Fibroblast of pulmonary artery (primary cell): ENCODE measurements at places on chromosomes 12 and 14.

DNA sequence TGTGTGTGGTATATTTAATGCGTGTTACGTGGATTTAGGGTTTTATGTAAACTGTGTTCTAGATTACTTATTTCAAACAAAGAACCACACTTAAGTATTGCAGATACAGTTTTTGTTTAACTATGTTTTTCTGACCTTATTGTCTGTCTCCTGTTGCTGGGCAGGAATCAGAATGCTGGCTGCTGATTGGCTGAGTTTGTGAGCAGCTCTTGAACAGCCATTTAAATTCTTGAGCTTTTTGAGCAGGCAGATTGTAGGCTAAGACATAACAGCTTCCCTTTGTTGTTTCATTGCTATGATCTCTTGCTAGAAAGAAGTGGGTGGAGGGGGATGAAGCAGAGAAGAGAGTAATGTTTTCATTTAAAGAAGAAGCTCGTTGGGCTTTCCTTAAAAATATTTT, 52.2 kb downstream of the ATF7IP start:
- peak; percentile 94 for DNase-seq

- no peak for DNase-seq
Measured at GRCh38 chr14:34482463-34482862, 20.4 kb upstream of the SPTSSA start.

DNA sequence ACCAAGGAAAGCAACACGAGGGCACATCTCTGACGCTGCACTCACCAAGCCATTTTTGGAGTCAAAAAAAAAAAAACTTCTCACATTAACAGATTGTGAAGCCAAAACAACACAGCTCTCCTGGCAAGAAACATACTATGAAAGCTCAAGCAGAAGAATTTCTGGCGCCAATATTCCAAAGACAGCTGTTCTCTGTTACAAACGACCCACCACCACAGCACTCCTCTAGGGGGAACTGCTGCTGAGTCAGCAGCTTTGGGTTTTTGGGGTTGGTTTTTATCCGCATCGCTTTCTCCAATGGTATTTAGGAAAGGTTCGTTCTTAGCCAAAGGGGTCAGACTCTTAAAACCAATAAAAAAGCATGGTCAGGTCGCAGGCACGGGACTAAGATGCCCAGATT, 379.4 kb downstream of the RPS29 start:
- no peak for DNase-seq

DNA sequence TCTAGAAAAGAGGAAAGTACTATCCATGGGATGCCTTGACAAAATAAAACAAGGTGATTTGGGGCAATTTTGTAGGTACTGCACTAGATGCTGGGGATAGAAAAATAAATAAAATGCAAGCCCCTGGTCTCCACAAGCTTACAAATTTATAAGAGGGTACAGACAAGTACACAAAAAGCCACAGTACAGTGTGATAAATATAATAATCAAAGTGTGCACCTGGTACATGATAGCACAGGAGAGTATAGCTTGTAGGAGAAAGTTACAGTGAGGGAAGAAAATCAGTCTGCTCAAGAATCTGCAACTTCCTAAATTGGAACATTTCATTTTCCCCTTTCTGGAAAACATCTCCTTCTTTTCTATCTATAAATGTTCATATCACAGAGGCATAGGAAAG, 3.0 kb upstream of the SSTR1 start:
- no peak for DNase-seq

DNA sequence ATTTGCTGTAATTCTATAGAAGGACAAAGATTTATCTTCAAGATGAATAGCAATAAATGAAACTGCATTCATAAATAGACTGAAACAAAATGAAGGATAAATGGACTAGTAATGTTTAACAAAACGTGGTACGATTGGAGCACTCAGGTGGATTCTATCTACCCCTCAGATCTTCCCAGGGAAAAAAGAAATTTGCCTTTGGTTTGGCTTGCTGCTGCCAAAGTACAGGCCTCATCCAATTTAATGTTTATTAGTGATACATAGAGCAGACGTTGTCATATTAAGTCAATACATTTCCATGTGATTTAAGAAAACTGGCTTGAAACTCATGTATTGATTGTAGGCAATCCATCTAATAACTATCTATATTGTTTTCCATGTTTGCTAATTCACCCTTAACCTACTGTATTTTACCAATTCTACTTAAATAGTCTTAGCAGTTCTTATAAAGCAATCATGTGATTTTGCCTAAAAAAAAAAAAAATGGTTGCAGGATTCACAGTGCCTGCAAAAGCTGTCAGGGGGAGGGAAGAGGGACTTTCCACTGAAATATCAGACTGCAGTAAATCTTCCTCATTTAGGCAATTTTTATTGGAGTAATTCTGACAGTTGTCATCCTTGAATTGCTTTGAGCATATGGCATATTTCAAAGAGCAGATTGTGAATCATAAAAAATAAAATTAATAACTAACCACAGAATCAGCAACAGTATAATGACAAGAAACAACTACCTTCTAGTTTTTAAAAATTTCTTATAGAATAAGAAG, 242.2 kb upstream of the NPAS3 start:
- no peak for DNase-seq

DNA sequence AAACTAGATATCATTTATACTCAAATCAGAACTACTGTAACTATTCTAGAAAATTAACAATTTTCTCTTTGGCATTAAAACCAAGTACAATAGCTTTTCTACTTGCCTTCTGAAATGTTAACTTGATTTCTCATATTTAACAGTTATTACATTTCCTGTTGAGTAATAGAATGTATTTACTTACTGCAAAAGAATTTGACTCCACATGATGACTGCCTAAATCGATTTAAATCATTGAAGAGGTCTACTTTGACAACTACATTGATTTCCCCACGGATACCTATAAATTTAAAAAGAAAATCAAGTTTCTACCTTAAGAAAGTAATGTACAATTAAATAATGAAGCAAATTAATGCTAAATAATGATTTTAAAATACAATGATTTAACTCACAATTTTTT, 18.9 kb downstream of the C2CD5 start:
- peak; percentile 51 for DNase-seq

DNA sequence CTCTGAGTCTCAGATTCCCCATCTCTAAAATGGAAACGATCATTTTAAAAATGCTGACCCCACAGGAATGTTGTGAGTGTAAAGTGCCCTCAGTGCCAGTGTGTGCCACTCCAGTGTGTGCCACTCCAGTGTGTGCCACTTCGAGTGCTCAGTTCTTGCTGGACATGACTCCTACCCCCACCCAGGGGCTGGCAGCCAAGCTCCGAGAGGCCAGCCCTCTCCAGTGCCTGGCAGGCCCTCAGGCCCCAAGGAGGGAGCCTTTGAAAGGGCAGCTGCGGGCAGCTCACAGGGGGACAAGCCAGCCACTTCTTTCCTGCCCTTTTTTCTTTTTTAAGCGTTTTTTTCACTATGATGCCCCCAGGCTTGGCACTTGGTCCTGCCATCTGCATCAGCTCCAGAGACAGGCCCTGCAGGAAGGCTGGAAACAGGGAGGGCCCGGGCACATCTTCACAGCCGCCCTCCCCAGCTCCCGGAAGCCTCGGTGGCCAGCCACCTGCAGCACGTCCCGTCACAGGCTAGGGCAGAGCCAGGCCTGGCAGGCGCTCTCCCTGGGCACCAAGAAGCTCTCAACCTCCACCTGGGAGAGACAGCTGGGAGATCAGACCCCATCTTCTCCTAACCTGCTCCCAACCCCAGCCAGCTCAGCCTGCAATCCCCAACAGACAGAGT, 29.8 kb downstream of the NCOR2 start:
- DNase-seq = no peak

DNA sequence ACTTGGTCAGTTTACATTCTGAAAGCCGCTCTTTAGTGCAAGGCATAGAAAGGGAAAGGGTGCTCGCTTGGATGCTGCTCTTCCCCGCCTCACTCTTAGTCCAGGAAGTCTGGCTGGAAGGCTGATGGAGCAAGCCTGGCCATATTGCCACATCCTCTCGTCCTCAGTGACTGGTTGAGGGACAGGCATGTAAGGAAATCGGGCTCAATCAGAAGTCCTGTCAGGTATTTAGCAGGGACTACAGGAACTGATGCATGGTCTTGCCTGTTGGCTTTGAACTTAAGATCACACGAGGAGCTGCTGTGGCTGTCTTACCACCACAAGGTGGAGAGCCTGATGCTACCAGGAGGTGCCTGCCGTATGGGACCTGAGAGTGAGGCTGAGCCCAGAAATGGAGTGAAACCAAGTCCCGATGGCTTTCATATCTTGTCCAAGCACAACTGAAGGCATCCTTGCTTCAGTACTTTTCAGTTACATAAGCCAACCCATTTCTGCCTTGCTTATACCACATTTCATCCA, 10.7 kb upstream of the C12orf75 start:
- no peak for DNase-seq

- no peak for DNase-seq
Measured at GRCh38 chr14:23481979-23482822, 12.7 kb downstream of the NGDN start.

DNA sequence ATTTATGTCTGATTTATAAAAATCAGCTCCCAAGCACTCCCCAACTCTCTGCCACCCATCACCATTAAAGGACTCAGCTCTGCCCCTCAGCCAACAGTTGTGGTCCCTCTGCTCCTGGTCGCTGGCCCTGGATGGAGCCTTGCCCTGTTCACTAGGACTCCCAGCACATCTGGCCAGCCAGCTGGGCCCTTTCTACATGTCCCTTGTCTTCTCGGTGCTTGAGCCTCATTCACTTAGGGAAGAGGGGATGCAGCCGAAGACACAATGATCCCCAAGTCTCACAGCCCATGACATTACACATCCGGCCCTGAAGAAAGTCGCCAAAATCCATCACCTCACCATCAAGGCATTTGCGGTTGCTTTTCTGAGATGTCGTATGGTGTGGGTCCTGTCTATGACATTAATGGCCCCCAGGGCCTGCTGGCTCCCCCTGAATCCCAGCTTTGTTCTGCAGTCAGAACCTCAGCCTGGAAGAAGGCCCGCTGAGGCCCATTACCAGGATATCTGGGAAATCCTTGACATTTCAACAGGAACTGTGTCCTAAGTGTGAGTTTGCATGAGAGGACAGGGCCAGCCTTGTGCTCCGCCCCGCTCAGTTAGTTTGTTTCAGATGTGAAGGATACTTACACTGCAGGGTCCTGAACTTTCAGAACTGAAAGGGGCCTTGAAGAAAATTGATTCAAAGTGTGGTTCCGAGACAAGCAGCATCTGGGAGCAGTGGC, 19.1 kb downstream of the TSPAN11 start:
- DNase-seq = no peak

DNA sequence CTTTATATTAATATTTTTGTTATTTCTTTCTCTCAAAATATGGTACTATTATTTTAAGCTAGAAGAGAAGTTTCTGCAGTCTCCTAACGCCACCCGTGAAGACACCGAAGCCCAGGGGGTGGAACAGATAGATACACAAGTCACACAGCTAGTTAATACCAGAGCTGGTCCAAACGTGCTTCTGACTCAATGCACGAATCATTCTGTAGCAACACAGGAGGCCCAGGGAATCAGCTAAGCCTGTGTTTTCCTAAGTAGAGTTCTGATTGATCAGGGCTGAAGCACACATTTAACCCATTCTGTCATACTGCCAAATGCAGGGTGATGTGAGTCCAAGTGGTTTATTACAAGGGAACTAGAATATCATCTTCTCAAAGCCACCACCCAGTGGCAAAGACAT, 116.9 kb upstream of the PWP1 start:
- DNase-seq = no peak

DNA sequence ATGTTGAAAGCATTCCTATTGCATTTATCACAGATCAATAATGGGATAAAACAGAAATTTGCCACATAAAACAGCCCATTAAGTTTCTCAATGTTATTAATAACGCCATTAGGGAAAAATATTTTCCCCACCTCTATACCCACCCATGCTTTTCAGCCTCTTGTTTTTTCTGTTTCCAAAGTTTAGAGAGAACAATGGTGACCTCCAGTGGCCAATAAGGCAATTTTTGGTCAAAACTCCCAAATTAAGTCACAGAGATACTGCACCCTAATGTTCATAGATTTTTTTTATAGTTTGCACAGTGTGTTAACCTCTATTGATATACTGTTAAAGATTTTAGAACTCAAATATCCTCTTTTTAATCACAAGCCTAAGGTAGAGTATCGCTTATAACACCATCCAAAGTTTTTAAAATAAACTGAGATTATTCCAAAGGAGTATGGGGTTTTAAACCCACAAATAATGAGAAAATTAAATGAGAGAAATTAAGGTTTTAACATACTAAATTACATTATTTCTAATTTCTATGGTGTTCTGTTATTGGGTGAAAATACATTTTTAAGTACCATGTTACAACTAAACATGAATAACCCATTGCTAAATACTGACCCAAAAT, 184.7 kb upstream of the DCN start:
- DNase-seq = peak; percentile 46

- DNase-seq = peak; percentile 87
Measured at GRCh38 chr12:25725931-25726330, 172.8 kb upstream of the LMNTD1 start.

GRCh38 chr14:92759300-92759678, 10.9 kb upstream of the LGMN start:
- DNase-seq = peak; percentile 39

DNA sequence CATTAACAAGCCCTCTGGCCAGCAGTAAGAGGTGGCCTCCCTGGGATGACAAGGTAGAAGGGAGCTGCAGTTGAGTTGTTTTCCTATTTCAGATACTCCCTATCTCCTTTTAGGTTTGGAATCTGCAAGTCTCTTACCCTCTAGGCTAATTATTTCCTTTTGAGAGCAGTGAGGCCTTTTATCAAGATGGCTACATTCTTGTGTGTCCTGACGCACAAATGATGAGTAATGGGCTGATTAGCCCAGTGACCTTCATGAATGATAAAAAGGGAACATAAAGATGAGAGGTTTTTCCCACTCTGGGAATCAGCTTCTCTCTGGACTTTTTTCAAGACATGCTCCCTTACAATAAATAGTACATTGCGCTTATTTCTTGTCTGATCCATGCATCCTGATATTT, 22.9 kb downstream of the DYRK2 start:
- peak; percentile 79 for DNase-seq

GRCh38 chr12:96383371-96383770, 16.9 kb downstream of the CDK17 start:
- DNase-seq = no peak

- no peak for DNase-seq
Measured at GRCh38 chr14:103652806-103653205, 23.8 kb downstream of the KLC1 start.

DNA sequence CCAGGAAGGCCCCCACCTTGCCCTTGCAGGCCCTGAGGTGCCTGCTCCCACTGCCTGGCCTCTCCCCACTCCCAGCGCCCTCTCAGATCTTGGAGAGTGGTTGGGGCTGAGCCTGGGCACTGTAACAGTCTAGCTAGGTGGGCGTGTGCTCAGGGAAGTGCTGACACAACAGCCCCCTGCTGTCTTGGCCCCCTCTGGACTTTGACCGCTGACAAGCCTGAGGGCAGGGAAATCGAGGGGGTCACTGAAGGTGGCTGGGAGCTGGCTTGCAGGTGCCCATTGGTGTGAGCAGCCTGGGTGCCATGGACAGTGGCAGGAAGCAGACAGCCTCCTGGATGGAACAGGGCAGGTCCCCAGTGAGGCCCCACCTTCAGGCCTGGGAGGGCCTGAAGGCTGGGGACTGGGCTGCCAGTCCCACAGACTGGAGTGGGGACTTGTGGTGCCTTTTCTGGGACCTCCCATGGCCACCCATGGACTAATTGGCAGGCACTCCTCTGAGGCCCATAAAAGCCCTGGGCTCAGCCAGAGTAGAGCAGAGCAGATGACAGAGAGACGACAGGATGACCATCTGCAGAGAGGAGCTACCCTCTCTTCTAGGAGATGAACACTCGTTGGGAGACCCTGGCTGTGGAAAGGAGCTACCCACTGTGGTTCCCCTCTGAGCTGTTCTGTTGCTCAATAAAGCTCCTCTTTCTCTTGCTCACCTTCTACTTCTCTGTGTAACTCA, 158.6 kb upstream of the SLC38A2 start:
- no peak for DNase-seq
